ENCODE measurements at places on chromosomes 7 and 10. TPM values are rescaled to one million over a fixed set of nuclear protein-coding genes. Genes with fewer than 3 reads are reported as not detected.

The GOLGA7B gene
- 7.9 TPM for total RNA-seq

The CEP55 gene
- total RNA-seq, result 0.17 TPM

The TMEM130 gene
- total RNA-seq, result not detected

The IFIT1 gene
- 6.3 TPM for total RNA-seq

The MBL2 gene
- not detected for total RNA-seq

The FFAR4 gene
- not detected for total RNA-seq

The AGAP5 gene
- 15.3 TPM for total RNA-seq

The PIK3CG gene
- 32.6 TPM for total RNA-seq

The CAMK1D gene
- 21.9 TPM for total RNA-seq

The CH25H gene
- total RNA-seq, result not detected

The DRGX gene
- total RNA-seq, result not detected

The C7orf57 gene
- total RNA-seq, result not detected

The HOXA7 gene
- not detected for total RNA-seq

The SHTN1 gene
- total RNA-seq, result 1.6 TPM

The FGFBP3 gene
- total RNA-seq, result 6.5 TPM

The EFCAB10 gene
- total RNA-seq, result 0.47 TPM

The PRKAR2B gene
- total RNA-seq, result 0.29 TPM

The LIPF gene
- total RNA-seq, result not detected

The ZNF503 gene
- total RNA-seq, result not detected

The ASB4 gene
- total RNA-seq, result not detected

The WEE2 gene
- total RNA-seq, result not detected

The HEPACAM2 gene
- total RNA-seq, result not detected

The GPR15LG gene
- not detected for total RNA-seq

The PHYHIPL gene
- total RNA-seq, result not detected

The RPA3 gene
- 31.2 TPM for total RNA-seq

The NEUROD6 gene
- not detected for total RNA-seq

The SLC26A4 gene
- not detected for total RNA-seq

The NXPH1 gene
- total RNA-seq, result not detected

The DNTT gene
- total RNA-seq, result not detected

The LCOR gene
- 44.9 TPM for total RNA-seq

The PON1 gene
- not detected for total RNA-seq

The GNAT3 gene
- total RNA-seq, result not detected

The PRSS37 gene
- total RNA-seq, result not detected

The AEBP1 gene
- 7.8 TPM for total RNA-seq

The PRTFDC1 gene
- 0.23 TPM for total RNA-seq

The LBX1 gene
- total RNA-seq, result not detected

The NDUFB2 gene
- total RNA-seq, result 94.4 TPM

The ECHS1 gene
- total RNA-seq, result 30.6 TPM

The EPO gene
- total RNA-seq, result not detected

The PDE6C gene
- not detected for total RNA-seq

The DMTF1 gene
- 173 TPM for total RNA-seq

The ANKRD22 gene
- not detected for total RNA-seq

The RET gene
- not detected for total RNA-seq

The GJD4 gene
- total RNA-seq, result not detected

The LRRC4 gene
- total RNA-seq, result not detected

The CHCHD3 gene
- total RNA-seq, result 25.7 TPM

The HOXA11 gene
- not detected for total RNA-seq

The DGKI gene
- not detected for total RNA-seq
